ENCODE measurements at places on chromosomes 2 and 18. TPM values are rescaled to one million over a fixed set of nuclear protein-coding genes. Genes with fewer than 3 reads are reported as not detected.
A peak's percentile ranks its signal among the peaks of the same experiment; 100 is the strongest.

GRCh38 chr2:30601375-30601774 is 154.3 kb downstream of the LCLAT1 start:
- no peak for DNase-seq

GRCh38 chr18:22169889-22170420 is 566 bp downstream of the GATA6 start:
- DNase-seq = peak; percentile 71

The ZSWIM2 gene
- polyA plus RNA-seq = not detected

The LRRC30 gene
- not detected for polyA plus RNA-seq

The RTP5 gene
- polyA plus RNA-seq = not detected

The CFAP53 gene
- 0.41 TPM for polyA plus RNA-seq

The ASPRV1 gene
- polyA plus RNA-seq = 0.20 TPM

The KIAA2012 gene
- polyA plus RNA-seq = not detected

GRCh38 chr18:77737405-77737804 is 487.8 kb downstream of the GALR1 start:
- DNase-seq = no peak

The LHCGR gene
- not detected for polyA plus RNA-seq

DNA sequence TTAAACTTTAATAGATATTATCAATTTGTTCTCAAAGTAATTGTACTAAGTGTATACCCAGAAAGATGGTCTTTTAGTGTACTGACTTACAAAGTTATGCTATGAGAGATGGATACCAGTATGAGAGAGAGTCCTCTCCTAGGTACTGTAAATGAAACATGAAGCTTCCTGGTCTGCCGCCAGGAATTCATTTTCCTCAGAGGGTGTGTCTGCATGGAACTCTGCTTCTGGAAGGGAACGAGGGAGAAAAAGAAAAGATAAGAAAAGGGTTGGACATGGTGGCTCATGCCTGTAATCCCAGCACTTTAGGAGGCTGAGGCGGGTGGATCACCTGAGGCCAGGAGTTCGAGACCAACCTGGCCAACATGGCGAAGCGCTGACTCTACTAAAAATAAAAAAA is 2.2 kb upstream of the SSB start:
- DNase-seq = no peak

- DNase-seq = no peak
Observed at GRCh38 chr18:34757666-34758065, 47.6 kb downstream of the DTNA start.

GRCh38 chr2:127048618-127048935 is 58.4 kb downstream of the BIN1 start:
- DNase-seq = no peak

DNA sequence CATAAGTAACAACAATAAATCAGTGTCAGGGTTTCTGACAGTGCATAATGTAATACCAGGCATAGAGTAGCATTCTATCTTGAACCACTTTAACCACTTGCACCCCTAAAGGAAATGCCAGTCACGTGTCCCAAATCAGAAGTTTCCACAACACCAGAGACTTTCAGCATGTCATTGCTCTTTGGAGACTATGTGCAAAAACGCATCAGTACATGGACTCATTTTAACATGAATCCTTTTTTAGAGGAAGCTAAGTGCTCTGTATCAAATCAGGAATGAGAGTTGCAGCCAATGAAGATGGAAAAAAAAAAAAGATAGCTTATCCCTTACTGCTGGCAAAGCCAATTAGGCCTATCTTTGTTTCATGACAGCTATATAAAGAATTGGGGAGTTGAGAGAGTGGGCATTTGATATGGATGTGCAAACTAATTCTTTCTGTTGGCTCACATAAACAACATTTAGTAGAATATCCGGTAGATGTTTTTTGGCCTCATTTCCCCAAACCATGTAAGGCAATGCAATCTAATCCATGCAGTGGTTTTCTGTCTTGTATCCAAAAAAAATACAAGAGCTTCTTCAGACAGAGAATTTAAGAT is 353.1 kb downstream of the IRS1 start:
- DNase-seq = no peak

The CD8B2 gene
- polyA plus RNA-seq = not detected

DNA sequence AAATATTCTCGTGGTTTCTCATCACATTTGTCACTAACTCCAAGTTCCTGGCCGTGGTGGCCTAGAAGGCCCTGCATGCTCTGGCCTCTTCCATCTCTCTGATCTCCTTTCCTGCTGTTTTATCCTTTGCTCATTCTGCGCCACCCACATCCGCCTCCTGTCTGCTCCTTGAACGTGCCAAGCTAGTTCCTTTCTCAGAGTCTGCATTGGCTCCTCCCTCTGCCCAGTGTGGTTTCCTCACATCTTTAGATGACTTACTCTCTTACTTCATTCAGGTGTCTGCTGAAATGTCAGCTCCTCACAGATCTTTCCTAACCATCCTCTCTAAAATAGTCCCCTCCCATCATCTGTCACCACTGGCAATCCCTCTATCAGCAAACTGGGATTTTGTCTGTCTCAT is 158.6 kb upstream of the RBMS1 start:
- no peak for DNase-seq

The C1GALT1C1L gene
- polyA plus RNA-seq = not detected

DNA sequence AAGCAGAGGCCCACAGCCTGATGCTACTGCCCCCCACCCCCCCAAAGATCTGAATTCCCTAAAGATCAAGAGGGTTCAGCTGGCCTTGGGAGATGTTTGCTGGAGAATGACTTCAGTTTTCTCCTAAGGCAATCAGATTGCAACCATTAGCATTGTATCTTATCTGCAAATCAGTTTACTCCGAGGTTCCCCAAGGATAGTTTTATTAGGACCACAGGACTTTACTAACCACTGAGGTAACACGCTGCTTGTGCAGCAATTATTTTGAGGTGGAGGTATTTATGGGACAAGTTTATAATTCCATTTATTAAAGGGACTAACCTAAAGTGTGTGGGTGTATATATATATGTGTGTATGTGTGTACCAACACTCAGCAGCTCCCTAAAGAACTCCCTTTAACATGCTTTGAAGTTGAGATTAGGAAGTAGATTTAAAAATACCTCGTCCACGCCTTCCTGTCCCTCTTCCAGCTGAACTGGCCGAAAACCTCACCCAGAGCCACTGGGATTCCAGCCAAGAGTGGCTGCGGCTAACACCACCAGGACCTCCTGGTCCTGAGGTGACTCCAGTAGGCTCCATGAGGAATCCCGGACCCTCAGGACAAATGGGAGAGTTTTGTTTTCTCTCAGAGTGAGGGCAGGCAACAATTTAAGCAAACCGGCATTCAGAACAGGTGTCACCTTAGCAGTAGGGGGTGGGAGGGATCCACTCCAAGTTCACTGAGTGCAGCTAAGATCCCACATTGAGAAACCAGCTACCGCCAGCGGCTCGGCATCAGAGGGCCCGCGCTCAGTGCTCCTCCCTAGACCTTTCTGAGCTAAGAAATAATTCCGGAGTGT is 3.0 kb upstream of the DLX1 start:
- no peak for DNase-seq

GRCh38 chr18:42289526-42289925 is 334.5 kb downstream of the PIK3C3 start:
- no peak for DNase-seq

The AKAIN1 gene
- not detected for polyA plus RNA-seq

- no peak for DNase-seq
Observed at GRCh38 chr18:76668119-76668518, 154.2 kb upstream of the ZNF236 start.

- DNase-seq = no peak
Observed at GRCh38 chr2:205139822-205140463, 542.4 kb upstream of the NRP2 start.

GRCh38 chr2:199282309-199282708 is 175.4 kb downstream of the SATB2 start:
- no peak for DNase-seq

The LAMA3 gene
- polyA plus RNA-seq = 1,610 TPM

DNA sequence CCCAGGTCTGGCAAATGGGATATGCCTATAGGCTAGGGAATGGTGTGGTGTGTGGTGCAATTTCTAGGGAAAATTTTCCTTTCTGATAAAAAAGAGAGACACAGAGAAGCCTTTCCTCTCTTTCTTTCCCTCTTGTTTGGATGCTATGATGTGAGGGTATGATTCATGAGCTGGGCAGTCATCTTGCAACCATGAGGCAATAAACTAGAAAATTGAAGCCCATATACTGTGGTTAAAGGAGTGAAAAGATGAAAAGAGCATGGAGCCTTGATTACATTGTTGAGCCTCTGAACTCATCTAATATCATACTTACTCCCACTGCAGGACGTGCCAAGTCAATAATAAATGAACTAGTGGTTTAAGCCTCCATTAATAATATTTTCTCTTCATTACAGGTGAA is 215.6 kb downstream of the HAUS1 start:
- DNase-seq = no peak

The MYO1B gene
- polyA plus RNA-seq = 61.3 TPM

DNA sequence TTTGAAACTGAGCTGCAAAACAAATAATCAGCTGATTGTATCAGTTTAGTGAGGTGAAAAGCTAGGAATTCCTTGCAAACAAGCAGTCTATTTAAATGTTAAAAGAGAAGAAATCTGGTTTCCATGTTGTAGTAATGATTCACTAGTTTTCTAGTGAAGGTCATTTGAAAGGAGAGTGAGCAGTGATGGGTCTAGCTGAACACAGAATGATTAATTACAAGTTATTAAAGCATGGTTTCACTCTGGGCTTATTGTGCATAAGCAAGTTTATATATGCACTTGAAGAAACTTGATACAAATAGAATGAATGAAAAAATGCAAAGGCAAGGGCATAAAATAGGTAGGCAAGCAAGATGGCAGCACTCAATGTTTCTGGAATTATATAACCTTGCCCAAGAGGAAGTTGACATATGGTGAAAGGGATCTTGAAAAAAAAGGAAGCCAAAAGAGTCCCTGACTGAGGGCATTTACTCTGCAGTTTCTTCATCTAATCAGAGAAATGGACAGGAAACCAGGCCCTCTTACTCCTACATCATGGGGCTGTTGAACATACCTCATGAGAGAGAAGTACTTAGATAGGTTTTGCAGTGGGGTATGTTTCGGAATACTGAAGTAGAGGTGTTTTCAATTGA is 53.2 kb downstream of the PLCL1 start:
- no peak for DNase-seq

- DNase-seq = no peak
Observed at GRCh38 chr2:240503375-240503774, 54.4 kb downstream of the ANKMY1 start.

DNA sequence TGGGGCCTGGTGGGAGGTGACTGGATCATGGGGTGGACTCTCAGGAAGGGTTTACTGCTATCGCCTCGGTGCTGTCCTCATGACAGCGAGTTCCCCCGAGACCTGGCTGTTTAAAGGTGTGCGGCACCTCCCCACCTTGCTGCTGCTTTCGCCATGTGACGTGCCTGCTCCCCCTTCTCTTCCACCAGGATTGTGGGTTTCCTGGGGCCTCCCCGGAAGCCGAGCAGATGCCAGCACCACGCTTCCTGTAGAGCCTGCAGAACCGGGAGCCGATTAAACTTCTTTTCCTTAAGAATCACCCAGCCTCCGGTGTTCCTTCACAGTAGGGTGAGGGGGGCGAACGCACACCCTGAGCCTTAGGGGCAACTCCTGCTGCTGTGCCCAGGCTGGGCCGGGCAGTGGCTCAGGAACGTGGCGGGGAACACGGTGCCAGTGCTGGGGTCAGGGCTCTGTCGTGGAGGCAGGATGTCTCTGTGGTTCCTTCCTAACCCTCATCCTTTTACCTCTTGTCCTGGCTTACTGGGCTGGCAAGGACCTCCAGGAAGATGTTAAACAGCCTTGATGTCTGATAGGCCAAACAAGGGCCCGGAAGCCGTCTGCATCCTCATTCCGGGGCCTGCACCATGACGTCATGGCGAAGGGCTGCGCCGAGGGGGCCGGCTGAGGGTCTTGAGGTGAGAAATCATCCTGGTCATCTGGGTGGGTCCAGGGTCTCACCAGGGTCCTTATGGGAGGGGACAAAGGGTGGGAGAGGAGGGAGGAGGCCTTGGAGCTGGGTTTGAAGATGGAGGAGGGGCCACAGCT is 12.7 kb downstream of the NEU4 start:
- DNase-seq = no peak

The CCDC121 gene
- polyA plus RNA-seq = 0.46 TPM

- no peak for DNase-seq
Observed at GRCh38 chr2:5387406-5387805, 304.8 kb upstream of the SOX11 start.

The HOXD8 gene
- 7.0 TPM for polyA plus RNA-seq

The GKN2 gene
- polyA plus RNA-seq = not detected

DNA sequence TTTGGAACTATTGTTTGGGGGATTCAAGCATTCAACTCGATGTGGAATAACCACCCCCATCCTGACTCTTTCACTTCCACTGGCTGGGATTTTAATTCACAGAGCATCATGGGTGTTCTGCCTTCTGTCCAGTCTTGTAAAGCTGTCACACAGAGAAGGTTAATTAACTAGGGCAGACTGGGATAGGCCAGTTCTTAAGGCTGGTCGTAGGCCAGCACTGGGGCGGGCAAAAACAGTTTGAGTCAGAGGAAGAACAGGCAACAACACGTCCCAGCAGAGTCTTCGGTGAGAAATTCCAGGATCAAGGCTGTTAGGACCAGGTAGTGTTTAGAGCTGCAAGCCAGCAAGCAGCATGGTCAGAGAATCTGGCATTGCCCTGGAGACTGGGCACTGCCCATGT is 4.0 kb upstream of the RNF152 start:
- DNase-seq = peak; percentile 93

DNA sequence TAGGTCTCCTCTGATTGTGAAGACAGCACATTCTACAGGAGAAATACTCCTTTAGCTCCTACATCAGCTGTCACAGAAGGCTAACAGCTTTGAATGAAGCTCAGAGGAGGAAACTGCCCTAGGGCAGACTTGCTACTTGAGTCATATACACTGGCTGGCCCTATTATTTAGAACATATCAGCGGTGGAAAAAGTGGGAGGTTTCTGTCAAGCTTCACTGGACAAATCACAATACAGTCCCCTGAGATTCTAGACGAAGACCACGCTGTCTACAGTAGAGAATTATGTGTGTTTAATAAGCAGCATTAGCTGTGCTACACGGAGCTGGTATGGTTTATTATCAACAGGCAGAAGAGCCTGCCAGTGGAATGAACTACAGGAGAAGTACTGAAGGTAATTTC is 230.9 kb upstream of the FSIP2 start:
- DNase-seq = peak; percentile 48

DNA sequence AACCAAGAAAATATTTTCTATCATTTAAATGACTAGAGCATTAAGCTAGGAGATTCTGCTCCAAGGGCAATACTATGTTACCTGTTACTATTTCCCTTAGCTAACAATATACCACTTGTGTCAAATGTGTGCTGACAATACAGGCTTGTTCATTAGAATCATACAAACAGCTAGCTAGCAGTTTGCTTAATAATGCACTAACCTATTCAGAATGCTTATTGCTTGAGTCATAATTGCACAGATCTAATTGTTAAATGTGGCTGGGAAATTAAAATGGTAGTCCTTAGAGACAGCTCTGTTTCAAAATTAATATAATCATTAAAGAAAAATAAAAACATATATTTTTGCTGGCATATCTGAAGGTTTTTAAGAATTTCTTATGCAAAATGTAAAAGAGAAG is 344.2 kb downstream of the ERBB4 start:
- peak; percentile 7 for DNase-seq

The AGAP1 gene
- 5.6 TPM for polyA plus RNA-seq

DNA sequence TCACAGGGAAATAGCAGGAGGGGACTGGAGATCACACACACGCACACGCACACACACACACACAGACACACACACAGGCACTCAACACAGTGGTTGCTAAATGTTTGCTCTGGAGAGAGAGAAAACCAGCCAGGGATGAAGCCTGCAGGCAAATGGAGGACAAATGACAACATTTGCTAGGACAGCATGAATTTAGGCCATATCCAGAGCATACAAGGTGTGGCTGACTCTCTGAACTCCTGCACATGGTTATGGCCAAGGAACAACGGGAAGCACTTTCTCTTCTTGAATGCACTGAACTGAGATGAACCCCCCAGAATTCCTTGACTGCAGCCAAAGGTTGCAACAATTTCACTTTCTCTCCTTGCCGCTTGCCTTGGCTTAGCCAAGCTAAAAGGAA is 230.0 kb upstream of the RASGRP3 start:
- no peak for DNase-seq

Data from foreskin keratinocyte (primary cell).